Astrocyte of the spinal cord (primary cell): ENCODE measurements at places on chromosomes 3 and 15.

DNA sequence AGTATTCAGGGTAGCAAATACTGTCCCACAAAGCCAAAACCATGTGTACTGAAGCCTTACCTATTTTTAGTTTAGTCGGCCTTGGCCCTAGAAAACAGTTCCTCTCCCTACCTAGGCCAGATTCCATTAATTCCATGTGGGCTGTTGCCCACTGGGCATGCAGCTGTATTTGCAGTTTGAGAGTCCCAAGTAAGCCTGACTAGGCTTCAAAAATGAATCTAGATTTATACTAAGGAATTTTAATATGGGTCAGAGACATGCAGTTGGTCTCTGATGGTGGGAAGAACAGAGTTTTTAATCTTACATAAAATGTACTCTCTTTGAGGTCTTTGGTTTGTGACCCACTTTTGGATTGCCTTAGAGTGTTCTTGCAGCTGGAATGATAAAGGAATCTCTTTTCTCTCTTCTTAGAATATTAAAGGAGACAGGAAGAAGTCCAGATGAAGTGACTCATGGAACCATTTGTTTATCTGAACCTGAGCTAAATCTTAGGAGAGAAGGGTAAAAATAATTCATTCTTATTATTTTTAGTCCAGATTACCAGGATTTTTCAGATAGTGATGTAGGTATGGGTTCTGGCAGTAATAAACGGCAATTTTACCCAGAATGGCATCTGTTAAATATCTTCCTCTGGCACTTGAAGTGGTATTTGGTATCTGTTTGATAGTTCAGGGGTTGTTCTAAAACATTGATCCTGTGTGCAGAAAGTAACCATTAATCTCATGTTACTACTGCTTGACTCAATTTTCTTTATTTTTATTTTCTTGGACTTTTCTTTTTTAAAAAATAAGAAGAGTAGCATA is 33.8 kb downstream of the GLCE start:
- peak; percentile 56 for DNase-seq

DNA sequence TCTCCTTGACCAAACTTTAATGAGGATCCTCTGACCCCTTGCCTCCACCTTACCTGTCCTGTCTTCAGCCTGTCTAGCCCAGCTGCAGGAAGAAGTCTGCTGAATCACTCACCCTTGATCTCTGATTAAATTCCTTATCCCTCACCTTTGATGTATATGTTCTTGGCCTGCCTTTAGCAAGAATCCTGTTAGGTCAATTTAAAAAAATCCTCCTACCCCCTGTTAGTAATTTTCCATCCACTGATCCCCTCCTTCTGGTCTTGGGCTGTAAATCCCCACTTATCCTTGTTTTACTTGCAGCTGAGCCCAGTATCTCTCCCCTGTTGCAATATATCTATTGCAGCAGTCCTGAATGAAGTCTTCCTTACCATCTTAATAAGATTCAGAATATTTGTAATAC is 39.0 kb downstream of the MYH15 start:
- no peak for DNase-seq

GRCh38 chr15:63595065-63595464 is 2.1 kb upstream of the FBXL22 start:
- DNase-seq = no peak

- DNase-seq = no peak
Measured at GRCh38 chr3:17129556-17129955, 244.8 kb downstream of the PLCL2 start.

DNA sequence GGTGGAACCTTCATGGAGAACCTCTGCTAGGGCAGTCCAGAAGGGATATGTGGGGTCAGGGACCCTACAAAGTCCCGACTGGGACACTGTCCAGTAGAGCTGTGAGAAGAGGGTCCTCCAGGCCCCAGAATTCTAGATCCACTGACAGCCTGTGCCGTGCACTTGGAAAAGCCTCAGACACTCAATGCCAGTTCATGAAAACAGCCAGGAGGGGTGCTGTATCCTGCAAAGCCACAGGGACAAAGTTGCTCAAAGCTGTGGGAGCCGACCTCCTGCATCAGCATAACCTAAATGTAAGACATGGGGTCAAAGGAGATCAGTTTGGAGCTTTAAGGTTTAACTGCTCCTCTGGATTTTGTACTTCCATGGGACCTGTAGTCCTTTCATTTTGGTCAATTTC is 448.8 kb upstream of the CADM2 start:
- no peak for DNase-seq

DNA sequence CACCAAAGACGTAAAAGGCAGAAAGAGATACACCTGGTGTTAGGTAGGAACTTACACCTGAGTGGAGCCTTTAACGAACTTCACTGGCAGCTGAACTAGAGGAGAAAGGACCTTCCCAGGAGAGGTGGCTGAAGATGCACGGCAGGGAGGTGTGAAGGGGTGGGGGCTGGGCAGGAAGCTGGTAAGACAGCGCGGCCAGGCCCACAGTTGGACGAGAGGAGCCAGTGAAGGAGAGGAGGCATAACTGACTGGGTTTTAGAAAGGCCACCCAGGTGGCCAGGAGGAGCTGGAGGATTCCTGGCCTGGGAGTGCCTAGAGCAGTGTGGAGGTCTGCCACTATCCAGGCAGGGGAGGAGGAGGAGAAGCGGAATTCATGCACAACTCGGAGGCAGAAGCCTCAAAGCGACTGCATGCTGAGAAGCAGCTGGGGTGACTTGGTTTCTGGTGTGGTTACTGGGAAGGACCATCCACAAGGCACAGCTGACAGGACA is 51.9 kb downstream of the SLC41A3 start:
- DNase-seq = no peak
